ENCODE measurements at places on chromosomes 1 and 21.

DNA sequence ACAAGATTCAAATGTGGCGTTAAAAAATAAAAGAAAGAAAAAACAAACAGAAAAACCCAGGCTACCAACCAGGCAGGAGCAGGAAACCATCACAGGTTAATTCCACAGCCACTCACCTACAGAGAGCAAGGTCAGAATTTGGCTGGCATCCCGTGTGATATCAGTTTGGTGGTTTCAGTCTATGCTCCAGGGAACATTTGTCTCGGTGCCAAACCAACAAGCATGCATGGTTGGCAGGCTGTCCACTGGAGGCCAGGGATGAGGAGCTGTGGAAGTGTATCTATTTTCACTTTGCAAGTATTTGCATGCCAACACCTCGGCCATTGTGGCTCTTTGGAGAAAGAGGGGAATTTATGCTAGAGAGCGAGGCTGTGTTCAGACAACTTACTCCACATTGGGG, 53.1 kb upstream of the PROX1 start:
- peak; percentile 74 for DNase-seq

- no peak for DNase-seq
Measured at GRCh38 chr1:209650454-209650853, 1.8 kb downstream of the LAMB3 start.

GRCh38 chr1:31523769-31524168, 52.5 kb upstream of the TINAGL1 start:
- DNase-seq = no peak

GRCh38 chr1:107643766-107644165, 321.2 kb downstream of the VAV3 start:
- DNase-seq = no peak

DNA sequence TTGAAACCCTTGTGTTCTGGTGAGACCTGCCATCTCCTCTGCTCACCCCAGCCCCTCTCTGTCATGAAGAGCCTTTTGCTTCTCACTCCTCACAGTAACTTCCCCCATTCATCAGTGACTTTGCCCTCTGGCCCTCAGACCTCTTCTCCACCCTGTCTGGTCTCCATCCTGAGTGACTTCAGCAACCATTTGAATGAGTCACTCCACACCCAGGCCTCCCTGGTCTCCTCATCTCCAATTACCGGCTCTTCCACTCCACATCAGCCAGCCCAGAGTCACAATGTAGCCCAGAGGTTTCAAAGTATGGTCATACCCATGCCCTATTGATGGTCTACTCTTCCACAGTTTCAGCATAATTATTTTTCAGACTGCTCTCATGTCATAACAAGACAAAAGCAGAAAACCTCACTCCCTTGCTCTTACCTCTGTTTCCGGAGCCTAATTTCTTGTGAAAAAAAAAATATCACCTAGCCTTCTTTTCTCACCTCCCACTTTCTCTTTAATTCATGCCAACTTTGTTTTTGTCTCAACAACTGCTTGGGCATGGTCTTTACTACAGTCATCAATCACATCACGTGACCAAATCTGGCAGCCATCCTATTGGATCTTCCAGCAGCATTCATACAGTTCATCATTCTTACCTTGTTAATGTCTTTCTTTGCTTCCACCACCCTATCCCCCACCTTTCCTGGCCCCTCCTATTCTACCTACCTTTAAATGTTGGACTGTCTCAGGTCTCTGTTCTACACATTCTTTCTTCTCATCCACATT, 35.6 kb upstream of the NEK7 start:
- DNase-seq = peak; percentile 68

DNA sequence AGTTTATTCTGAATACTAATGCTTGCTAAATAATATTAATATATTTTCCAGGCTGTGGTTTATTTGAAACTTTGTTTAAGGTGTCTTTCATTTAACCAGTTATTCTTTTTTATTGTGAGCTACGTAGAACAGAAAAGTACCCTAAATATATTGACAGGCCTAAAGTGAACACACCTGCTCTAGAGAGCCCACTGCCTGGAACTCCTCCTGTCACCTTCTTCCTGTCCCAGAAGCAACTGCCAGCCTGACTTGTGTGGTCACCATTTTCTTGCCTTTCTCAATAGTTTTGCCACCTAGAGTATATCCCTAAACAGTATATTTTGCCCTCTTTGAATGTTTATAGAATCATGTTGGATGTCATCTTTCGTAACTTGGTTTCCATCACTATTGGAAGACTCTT, 48.5 kb downstream of the SCCPDH start:
- no peak for DNase-seq

DNA sequence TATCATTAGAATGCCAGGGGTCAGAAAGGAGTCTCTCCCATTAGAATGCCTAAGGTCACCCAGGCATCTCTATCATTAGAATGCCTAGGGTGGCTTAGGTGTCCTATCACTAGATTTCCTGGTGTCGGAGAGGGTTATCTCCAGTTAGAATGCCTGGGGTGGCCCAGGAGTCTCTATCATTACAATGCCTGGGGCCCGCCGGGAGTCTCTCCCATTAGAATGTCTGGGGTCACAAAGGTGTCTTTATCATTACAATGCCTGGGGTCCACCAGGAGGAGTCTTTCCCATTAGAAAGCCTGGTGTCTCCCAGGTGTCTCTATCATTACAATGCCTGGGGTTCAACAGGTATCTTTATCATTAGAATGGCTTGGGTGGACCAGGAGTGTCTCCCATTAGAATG, 56.2 kb downstream of the RNF187 start:
- no peak for DNase-seq

- no peak for DNase-seq
Measured at GRCh38 chr1:39980555-39981313, 25.8 kb downstream of the MFSD2A start.

DNA sequence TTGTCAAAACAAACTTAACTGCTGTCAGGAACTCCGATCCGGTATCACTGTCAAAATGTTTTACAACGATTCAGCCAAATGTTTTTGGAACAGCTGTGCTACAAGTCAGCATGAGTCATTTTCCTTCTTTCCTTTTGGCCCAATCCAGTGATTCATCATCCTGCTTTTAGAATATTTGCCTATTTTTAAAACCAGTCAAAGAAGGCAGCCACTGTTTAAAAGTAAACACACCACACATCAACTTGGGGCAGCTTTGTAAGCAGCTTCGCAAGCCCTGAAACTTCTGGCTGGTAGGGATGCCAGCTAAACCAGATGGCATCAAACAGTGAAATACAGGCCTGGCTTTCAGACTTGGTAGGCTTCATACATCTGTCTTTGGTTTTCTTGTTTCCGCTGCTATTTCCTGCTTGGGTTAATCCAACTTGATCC, 14.9 kb downstream of the MAP3K7CL start:
- DNase-seq = peak; percentile 43

DNA sequence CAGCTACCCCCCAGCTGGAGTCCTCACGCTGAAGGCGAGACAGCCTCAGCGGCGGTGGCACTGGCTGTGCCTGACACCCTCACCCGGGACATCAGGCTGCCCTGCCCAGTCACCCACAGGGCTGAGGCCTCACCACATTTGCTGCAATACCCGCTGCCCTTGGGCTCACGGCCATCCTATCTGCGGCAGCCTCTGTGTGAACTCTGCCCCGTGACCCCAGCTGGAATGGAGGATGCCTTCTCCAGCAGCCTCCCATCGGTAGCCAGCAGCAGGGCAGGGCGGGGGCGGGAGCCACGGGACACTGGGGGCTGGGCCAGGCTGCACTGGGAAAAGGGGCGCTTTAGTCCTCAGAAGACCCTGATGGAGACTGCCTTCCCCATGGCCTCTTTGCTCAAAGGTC, 112.4 kb upstream of the ZBTB40 start:
- DNase-seq = no peak

DNA sequence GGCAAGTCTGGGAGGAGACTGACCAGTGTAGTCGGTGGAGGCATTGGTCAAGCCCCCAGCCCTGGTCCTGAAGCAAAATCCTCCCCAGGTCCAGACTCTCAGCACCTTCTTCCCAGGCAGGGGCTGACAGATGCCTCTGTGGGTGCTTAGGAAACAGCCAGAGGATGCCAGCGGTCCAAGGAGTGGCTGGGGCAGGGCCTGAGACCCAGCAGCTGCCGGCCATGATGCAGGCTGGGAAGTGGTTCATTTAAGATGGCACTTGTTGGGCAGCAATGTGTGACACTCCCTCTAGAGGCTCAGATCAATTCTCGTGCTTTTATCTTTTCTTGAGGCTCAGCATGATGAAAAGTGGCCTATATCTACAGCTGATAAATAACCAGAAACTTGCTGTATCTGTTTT, 165.0 kb upstream of the VAMP3 start:
- DNase-seq = no peak

Data from Caki2 (cell line).